BJ (cell line): ENCODE measurements at places on chromosomes 2 and 18.

GRCh38 chr2:171747371-171747770, 60.1 kb downstream of the DYNC1I2 start:
- DNase-seq = no peak

- DNase-seq = no peak
These were observed 211.6 kb downstream of the BCL2 start for GRCh38 chr18:63107931-63108330.

- DNase-seq = no peak
These were observed 9.9 kb downstream of the TMBIM1 start for GRCh38 chr2:218282173-218282991.

GRCh38 chr18:58902961-58903360, 38.3 kb downstream of the ZNF532 start:
- no peak for DNase-seq

DNA sequence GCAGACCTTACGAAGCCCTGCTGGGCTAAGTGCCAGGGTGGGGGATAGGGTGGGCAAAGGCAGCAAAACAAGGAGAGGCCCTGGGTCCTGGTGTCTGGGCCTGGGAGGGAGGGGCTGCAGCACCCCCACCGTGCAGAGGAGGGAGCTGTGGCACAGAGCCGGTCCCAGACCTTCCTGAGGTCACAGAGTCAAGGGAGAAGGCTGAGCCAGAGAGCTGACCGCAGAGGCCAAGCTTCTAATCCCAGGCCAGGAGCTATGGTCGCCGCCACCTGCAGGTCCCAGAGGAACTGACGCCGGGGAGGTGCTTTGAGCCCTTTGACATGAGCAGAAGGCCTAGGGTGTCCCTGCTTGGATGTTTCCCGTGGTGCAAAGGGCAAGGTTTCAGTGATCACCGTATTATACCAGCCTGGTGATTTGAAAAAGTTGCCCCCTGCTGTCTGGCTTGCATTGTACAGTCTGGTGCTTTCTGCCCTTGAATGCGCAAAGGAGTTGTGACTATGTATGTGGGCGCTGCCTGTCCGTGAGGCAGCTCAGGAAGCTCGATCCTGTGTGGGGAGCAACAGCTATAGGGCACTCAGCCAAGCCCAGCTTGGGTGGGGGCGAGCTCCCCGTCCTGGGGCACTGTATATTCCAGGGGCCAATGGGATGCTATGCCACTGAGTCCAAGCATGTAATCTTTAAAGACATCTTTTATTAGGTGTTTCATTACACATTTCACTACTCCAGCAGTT, 44.3 kb downstream of the EDAR start:
- DNase-seq = no peak

DNA sequence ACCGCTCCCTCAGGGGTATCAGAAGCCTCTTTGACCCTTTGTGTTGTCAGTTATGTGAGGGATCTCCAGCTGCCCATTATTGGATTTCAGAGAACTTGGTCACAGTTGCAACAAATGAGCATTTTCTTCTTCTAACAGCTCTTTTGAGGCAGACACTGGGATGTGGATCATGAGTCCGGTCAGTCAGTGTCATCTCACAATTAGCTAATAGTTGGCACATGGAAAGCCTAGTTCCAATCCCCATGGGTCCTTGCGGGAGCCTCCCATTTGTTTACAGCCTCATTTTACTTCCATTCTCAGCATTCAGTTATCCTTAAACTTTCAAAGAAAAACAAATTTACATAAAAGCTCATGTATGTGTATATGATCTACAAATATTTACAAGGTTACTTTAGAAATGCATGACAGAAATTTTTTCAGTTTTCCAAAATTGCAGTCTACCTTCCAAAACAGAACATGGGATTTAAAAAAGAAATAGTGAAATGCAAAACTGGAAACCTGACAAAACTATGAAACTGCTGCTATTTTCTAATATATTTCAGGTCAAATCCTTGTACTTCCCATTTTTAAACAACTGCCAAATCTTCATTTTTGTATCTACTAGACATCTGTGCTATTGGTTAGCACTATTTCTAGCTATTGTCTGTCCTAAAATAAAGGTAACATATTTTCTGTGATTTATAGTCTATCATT, 547.1 kb upstream of the ZEB2 start:
- no peak for DNase-seq

- no peak for DNase-seq
These were observed 88.8 kb downstream of the CD8B2 start for GRCh38 chr2:106575955-106576354.

DNA sequence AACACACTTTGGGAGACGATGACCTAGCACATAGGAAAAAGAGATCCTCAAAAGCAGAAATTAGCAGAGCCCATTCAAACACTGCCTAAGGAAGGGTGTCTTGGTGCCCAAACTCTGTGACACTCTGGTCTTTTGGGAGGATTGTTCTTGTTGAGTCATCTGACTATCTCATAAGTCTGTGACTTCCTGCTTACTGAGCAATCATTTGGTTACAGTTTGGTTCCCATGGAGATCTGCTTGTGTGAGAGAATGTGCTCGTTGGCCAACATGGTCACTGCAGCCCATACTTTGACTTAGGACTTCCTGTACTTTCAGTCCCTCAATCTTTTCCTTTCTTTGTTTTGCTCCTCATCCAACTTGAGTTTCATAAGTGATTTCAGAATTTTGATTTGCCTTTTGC, 602.9 kb downstream of the NYAP2 start:
- DNase-seq = peak; percentile 73

GRCh38 chr2:168357797-168358472, 98.1 kb upstream of the CERS6 start:
- no peak for DNase-seq
